ENCODE measurements at places on chromosomes 12 and 14.

DNA sequence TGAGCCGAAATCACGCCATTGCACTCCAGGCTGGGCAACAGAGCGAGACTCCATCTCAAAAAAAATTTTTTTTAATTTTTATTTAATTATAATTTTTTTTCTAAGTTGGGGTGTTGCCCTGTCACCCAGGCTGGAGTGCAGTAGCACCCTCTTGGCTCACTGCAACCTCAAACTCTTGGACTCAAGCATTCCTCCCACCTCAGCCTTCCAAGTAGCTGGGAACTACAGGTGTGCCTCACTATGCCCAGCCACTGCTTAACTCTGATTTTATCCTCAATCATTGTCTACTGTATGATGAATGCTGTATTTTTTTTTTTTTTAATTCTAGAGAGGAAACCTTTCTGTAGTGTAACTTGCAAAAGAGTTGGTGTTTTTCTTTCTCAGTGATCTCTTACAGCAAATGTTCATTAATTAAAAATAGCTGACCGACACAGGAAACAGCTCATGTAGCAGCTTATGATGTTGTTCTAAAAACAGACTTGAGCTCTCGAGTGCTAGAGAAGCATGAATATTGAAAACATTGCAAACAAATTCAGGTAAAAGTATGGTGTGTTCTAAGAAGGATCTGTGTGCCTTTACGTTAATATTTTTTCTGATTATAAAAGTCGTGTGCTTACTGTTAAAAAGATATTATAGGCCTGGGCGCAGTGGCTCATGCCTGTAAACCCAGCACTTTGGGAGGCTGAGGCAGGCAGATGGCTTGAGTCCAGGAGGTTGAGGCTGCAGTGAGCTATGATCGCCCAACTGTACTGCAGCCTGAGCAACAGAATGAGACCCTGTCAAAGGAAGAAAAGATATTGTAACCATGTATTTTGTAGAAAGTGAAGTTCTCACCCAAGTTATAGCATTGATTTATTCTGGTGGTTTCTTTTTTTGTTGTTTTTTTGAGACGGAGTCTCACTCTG, 68.9 kb downstream of the FGD4 start:
- DNase-seq = no peak

GRCh38 chr14:105475269-105476096, 862 bp downstream of the CRIP2 start:
- no peak for DNase-seq

GRCh38 chr12:49580572-49581535, 12.9 kb upstream of the MCRS1 start:
- DNase-seq = peak; percentile 43

DNA sequence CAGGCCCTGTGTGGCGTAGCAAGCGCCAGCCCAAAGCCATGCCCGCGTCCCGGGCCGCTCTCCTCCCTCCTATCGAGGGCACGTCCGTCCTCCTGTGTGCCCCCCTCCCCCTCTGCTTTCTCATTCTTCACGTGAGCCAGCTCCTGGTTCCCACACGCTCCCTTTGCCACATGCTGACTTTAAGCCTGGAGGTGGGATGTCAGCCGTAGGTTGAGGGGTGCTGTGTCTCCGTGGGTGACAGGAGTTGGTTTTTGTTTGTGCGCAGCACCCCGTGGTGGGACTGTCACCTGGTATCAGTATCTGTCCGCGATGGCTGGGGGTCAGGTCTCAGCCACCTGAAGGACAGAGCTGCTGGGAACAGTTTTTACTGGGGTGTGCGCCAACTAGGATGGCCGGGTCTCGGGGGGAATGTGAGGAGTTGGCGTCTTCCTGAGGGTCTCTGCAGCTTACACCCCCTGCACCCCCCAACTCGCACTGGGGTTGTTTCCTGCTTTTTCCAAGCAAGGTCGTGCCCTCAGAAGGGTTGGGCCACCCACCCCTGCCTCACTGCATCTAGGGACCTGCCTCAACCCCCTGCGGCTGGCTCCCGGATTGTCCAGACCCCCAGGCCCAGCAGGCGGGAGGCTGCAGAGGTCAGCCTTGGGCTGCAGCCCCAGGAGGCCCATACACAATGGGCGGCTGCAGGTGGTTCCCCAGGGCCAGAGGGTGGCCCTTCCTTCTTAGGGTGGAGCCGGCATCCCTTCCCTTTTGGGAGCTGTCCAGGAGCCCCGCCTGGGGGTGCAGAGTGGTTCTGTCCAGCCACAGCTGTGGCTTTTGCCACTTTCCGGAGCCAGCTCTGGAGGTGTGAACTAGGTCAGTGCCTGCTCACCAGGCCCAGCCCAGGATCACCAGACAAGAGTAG, 7.3 kb downstream of the ULK1 start:
- DNase-seq = no peak

DNA sequence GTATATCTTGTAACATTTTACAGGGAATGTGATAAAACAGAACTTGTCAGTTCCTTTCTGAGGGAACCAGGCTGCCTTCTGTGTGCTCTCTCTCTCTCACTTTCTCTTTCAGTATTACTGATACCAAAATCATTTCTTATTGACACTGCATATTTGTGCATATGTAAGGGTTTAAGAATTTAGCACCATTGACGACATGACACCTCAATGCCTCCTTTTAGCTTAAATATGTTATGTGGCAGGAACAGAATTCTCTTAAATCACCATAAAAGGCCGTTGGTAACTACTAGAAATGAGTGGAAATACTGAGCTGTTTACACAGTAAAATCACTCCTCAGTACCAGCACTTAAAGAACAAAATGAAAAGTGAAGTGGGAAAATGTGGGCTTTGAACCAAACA, 457.7 kb upstream of the SYT1 start:
- no peak for DNase-seq

- no peak for DNase-seq
These were observed 52.9 kb downstream of the SEL1L start for GRCh38 chr14:81480741-81481140.

GRCh38 chr12:104494137-104494792, 37.5 kb downstream of the CHST11 start:
- DNase-seq = peak; percentile 77

Measured in activated CD4-positive, alpha-beta T cell treated with anti-CD3 and anti-CD28 coated beads for 4 hours (primary cell).